Caudate nucleus (tissue), 63 donors: ENCODE measurements at places on chromosomes 4 and X.
A peak's percentile ranks its signal among the peaks of the same experiment; 100 is the strongest.

DNA sequence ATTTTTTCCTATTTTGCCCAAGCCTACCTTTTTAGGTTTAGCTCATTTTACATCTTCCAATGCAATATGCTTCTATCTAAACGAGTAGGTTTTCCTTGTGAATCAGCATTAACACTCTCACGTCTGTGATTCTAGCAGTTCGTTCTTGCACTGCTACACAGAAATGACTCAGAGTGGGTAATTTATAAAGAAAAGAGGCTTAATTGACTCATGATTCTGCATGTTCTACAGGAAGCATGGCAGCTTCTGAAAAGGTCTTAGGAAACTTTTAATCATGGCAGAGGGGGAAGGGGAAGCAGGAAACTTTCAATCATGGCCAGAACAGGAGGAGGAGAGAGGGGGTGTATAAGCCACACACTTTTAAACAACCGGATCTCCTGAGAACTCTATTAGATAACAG lies 44.9 kb downstream of the SPANXN1 start:
- no peak for DNase-seq

- no peak for DNase-seq
These were observed 56.2 kb downstream of the MCUB start for GRCh38 chr4:109616243-109616642.

GRCh38 chr4:122992057-122992456 lies 69.7 kb upstream of the NUDT6 start:
- no peak for DNase-seq

GRCh38 chr4:38490753-38491446 lies 173.1 kb upstream of the KLF3 start:
- DNase-seq, result no peak

GRCh38 chr4:154622598-154622997 lies 10.1 kb upstream of the FGG start:
- DNase-seq, result no peak

GRCh38 chrX:39481621-39482020 lies 616.1 kb downstream of the BCOR start:
- DNase-seq, result no peak

- DNase-seq, result peak; percentile 66
These were observed at the start of gene GRID2 for GRCh38 chr4:92303621-92304027. TSS of gene GRID2 (plus strand) at chr4:92303966.

DNA sequence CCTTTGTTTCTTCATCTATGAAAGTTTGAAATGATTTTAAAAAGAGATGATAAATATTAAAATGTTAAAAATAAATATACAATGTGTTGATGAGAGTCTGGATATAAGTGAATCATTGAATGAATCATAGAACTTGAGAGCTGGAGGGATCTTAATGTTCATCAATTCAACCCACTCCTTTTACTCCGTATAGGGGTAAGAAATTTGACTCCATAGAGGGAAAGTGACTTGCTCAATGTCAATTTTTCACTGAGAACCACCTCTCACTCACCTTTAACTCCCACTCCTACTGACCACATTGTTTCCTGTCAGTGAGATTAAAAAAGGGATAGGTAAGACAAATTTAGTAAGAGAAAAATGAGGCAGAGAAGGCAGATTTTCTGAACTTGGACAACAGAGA lies 557.2 kb upstream of the GRIA3 start:
- DNase-seq, result no peak

DNA sequence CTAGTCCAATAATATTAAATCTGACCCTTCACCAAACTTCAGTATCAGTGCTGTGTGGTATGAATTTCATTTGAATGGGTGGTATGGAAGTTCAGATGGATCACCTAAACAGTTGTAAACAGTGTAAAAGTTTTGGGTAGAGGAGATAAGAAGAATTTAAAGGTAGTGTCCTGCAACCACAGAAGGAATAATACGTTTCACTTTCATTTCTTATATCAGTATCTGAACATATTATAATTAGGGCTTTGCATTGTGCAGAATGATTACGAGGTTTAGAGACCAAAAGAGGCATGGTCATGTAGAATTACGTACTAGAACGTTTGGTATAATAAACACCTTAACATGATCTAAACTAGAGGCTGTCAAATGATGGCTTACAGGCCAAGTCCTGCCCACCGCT lies 116.1 kb downstream of the PDLIM5 start:
- no peak for DNase-seq

DNA sequence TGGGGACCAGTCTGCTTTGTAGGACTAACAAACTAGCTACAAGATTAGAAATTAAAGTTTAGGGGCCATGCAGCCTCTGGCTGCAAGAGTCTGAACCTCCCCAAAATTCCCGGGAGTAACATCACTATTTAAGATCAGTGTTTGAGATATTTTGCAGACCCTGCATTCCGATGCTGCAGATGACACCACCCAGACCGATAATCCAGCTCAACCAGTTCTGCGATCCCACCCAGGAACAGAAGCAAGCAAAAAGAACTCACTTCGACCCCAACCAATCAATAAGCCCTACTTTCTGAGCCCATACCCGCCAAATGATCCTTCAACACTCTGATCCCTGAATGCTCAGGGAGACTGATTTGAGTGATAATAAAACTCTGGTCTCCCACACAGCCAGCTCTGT lies 877.8 kb downstream of the FAT4 start:
- no peak for DNase-seq

- no peak for DNase-seq
These were observed 2.9 kb downstream of the USP11 start for GRCh38 chrX:47235691-47236103.

GRCh38 chr4:140133576-140133975 lies 20.4 kb downstream of the MAML3 start:
- DNase-seq, result no peak

DNA sequence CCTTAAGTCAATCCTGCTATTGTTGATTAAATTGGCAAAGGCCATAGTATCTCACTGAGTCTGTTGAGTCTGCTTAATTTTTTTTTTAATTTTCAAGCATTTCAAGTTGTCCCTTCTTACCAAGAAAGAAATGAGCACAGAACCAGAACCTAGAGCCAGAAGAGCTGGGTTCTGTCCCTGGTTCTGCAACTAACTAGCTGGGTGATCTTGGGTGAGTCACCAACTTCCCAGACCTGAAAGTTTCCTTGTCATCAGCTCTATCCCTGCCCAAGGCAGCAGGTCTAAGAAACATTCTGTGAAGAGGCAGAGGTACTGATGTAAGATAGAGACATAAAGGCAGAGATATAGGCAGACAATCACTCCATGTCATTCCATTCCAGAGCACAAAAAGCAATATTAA lies 17.3 kb downstream of the TEC start:
- no peak for DNase-seq

GRCh38 chr4:148514041-148514440 lies 71.8 kb upstream of the NR3C2 start:
- DNase-seq, result no peak

- no peak for DNase-seq
These were observed 192.0 kb upstream of the ETNPPL start for GRCh38 chr4:108954880-108955279.

DNA sequence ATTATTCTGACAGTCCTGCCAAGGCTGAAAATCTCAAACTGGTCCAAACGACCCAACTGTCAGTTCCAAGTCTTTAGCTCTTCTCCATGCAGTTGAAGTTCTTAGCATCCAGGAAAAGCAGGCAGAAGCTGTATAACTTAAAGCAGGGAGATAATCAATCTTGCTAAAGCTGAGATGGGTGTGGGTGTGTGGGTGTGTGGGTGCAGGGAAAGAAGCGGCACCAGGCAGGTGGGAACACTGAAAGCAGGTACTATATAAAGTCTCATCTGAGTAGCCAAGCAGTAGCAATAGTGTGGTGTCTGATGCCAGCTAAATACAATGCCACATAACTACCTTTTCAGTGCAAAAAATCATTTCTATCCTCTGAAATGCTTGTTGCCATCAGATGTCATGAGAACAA lies 69.7 kb upstream of the EGFL6 start:
- peak; percentile 25 for DNase-seq

DNA sequence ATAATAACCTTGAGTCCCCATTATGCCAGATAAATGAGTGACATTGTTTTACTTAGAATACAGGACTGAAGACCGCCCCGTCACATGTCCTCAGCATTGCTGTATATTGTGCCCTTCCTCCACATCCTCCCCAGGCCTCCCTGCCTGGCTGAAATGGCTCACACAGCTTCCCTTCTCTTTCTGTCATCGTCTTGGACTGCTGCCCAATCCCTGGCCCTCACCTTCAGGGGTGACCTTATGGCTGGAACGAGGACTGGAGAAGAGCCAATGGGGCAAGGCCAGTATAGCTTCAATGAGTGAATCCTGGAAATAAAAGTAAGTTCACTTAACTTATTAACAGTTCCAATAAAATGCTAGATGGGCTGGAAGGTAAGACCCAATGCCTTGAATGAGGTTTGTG lies 2.7 kb downstream of the KCNE5 start:
- DNase-seq, result no peak

DNA sequence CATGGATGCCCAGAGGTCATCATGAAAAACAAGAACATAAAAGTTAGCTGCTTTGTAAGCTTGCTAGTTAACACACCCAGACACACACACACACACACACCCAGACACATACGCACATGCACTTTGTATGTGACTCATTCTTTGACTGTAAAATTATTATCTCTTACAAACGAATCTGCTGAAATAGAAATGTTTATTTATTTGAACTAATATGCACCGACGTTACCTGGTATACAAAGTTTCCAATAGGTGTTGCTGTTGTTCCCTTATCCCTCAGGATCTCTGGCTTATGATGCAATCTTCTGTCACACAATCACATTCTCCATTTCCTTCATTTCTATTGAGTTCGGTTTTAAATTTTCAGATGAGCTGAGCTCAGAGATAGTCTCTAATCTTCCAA lies 209.3 kb downstream of the PTTG2 start:
- DNase-seq, result no peak

DNA sequence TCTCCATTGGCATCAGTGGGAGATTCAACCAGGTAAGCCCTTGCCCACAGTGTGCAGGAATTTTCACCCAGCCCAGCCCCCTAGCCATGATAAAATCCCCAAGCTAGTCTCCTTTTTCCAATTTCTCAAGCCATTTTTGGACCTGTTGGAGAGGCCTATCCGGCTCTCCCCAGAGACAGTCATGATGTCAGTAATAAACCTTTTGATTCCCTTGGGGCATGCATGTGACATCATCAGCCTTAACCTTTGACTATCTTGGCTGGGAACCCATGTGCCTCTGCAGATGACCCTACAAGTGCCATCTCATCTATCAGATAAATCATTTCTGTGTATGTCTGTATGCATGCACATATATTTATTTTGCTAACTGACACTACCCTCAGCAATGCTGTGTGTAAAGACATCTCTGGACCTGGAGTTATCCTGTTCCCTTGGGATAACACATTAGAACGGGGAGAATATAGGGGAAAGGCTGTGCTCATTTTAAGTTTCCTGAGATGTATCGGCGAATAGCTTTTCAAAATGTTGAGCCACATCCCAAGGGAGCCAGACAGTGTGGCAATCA lies 51.0 kb downstream of the CYTL1 start:
- DNase-seq, result no peak

GRCh38 chr4:183374950-183375555 lies 52.8 kb upstream of the CLDN24 start:
- no peak for DNase-seq

DNA sequence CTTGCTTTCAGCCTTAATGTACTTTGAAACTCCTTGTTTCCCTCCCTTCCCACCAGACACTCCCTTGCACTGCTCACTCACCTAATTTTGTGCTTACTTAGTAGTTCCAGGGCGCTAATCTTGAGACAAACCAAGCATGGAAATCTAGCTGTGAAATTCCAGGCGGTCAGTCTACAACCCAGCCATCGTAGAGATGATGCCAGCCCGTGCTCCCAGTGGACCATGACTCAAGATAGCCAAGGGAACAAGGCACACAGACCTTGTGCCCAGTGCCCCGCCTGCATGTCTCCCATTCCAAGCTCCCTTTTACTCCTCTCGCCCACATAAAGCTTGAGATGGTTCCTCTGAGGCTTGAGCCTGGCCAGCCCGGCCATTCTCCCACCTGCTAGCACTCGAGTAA lies 11.1 kb downstream of the TREX2 start:
- no peak for DNase-seq

DNA sequence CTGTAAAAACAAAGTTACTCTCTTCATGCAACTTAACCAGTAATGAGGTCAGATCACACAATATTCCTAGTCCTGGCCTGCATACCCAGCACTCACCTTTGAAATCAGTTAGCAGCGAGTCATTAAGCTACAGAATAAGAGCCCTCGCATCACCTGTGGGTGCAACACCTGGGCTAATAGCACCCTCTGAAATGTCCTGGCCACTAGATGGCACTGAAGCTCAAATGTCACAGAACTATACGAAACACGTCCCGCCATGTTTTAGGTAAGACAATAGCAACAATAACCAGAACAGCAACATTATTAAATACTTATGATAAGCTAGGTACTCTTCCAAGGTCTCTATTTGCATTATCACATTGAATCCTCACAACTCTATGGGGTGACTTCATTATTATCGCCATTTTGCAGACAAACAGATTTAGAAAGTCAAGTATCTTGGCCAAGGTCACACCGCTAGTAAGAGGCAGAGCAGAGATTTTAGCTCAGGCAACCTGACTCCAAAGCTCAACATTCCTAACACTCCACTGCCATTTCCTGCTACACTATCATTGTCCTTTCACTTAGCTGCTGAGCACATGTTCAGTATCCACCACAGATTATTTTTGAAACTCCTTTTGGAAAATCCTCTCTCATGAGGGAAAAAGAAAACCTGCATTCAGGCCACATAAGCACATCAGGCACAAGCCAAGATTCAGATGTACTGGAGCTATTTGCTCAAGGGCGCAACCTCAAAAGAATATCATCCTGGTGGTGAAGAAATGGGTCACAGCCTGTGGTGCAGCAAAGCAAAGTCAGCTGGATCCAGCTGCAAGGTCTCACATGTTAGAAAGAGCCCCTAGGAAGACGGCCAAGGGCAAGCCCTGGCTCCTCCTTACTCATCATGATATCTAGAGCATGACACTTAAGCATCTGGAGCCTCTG lies 59.5 kb upstream of the KDR start:
- no peak for DNase-seq

GRCh38 chr4:81921751-81922159 lies 450.0 kb upstream of the RASGEF1B start:
- no peak for DNase-seq

GRCh38 chr4:165532976-165533375 lies 154.2 kb downstream of the CPE start:
- no peak for DNase-seq

- DNase-seq, result no peak
These were observed 13.1 kb downstream of the TMSB4X start for GRCh38 chrX:12987900-12988594.

GRCh38 chr4:172698256-172698655 lies 470.4 kb upstream of the GALNT7 start:
- no peak for DNase-seq

- no peak for DNase-seq
These were observed 575 bp downstream of the SLC25A6 start for GRCh38 chrX:1391370-1391706.

DNA sequence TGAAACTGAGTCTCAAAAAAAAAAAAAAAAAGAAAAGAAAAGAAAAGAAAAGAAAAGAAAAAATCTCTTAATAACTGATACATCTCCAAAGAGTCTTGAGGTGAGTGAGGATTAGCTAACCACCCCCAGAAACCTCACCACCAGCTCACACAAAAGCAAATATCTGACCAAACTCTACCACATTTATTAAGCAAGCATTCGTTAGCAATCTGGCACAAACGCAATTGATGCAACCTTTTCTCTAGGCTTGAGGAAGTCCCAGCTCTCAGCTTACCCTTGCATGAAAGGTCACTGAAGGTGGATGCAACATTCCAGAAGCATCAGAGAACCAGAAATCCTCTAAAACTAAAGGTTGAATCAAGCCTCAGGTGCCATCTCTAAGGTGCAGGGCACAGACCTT lies 231.9 kb upstream of the BCOR start:
- no peak for DNase-seq
